Calu3 (cell line): ENCODE measurements at places on chromosomes 4 and X. TPM values are rescaled to one million over a fixed set of nuclear protein-coding genes. Genes with fewer than 3 reads are reported as not detected.

DNA sequence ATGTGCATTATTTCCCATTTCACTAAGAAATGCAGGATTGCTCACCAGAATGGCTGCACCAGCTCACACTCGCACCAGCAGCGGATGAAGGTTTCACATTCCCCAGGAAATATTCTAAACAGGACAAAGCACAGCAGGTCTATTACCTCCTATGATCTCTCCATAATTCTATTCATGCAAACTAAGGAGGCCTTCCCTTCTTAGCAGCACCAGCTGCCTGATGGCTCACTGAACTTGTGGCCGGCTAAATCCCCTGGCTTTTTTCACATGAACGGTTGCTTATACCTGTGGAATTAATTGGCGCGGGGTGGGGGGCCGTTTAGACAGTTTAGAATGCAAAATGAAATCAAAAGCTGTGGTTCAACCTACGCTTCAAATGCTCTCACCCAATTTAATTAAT is 73.5 kb upstream of the SRD5A3 start:
- DNase-seq: no peak

- peak; percentile 35 for DNase-seq
Measured at GRCh38 chr4:94892051-94892450, 134.3 kb downstream of the BMPR1B start.

GRCh38 chr4:6767748-6768538 is 14.6 kb upstream of the KIAA0232 start:
- no peak for DNase-seq

DNA sequence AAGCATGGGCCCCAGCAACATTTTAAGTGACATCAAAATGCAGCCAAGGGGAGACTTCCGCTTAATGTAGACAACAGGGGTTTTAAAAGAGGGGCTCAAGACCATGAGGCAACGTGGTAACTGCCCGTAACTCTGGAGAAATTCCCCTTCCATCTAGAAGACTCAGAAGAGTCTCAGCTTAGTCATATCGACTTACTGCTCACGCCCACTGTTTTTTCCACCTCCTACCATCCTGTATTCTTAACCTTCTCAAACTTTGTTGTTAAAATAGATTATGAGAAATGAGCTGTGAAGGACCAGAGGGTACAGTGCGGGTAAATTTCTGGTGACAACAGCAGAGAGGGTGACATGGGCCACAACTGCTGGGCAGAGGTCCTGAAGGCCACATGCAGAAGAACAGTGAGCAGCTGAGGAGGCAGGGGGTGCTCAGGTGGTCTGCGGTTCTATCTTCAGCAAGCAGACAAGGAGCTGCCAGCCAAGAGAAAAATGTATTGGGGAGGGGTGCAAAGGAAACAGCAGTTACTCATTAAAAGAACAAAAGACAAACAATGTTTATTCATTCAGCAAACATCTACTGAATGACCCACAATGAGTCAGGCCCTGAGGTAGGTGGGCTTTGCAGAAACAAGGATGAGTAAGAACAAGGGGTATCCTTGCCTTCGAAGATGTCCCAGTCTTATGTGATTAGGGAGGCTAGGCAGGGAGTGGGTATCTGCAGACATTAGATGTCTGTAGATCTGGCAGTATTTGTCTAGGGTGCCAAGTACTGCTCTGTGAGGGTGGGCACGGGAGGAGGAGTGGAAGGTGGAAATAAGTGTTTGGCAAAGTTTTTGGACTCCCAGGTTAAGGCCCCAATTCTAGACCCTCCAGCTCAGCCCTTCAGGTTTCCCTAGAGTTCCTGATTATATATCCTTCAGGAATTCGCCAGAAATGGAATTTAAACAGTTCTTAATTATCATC is 175.3 kb downstream of the TSPAN5 start:
- DNase-seq: no peak

- no peak for DNase-seq
Measured at GRCh38 chrX:38701073-38701472, 100.2 kb upstream of the MID1IP1 start.

GRCh38 chrX:153527208-153527607 is 9.8 kb downstream of the ATP2B3 start:
- no peak for DNase-seq

GRCh38 chrX:319579-320125 is 1.1 kb upstream of the GTPBP6 start:
- DNase-seq: no peak

DNA sequence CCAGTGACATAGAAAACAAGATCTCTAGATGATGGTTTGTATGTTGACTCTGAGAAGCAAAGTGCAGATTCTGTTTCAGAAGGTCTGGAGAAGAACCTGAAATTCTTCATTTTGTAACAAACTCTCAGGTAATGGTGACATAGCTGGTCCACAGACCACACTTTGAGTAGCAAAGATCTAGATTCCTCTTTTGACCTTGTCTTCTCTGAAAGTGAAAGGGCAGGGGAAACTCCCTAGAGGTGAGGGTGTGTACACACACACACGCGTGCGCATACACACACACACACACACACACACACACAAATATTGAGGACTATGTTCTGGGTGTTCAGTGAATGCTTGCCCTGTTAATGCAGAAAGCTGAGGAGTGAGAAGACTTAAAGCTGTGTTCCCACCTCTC is 110.1 kb downstream of the NHSL2 start:
- DNase-seq: no peak

DNA sequence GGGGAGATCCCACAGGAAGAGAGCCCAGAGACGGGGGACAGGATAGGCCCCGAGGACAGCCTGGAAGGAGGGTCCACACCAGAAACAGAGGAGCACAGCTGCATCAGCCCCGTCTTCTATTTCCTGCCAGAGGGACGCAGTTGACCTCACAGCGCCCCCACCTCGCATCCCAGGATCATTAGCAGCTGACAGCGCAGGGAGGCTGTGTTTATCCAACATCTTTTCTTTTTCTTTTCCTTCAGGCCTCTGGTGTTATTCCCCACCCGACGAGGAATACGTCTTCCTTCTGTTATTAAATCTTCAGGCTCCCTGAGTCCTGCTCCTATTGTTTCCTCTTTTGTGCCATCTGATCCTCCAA is 75.4 kb downstream of the DCHS2 start:
- peak; percentile 3 for DNase-seq

DNA sequence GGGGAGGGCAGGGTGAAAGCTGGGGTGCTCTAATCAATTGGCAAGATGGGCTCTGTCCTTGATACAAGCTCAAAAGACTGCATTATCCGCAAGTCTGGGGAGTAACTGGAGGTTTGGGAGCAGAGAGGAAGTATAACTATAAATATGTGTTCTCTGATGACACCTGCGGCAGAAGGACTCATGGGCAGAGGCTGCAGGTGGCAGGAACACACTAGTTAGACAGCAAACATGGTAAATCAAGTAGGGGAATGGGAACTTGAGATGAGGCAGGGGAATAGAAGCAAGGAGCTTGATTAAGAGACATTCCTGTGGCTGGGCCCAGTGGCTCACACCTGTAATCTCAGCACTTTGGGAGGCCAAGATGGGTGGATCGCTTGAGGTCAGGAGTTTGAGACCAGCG is 30.3 kb downstream of the SH3KBP1 start:
- DNase-seq: no peak

DNA sequence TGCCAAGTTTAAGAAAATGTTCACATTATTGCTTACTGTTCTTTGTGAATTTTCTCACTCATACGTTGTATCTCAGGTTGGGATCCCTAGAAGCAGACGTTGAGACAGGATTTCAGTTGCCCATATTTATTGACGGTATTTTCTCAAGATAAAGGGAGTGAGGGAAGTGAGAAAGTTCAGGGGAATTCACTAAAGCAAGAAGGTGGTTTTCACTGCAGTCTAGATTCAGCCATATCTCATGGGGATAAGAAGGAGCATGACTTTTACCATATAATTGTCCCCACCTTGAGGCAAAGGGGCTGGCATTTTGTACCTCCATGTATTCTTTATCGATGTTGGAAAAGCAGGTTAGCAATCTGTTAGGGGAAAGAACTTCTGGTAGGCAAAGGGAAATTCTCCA is 543.0 kb downstream of the CCSER1 start:
- DNase-seq: no peak

GRCh38 chrX:103823591-103823990 is 8.5 kb downstream of the RAB9B start:
- DNase-seq: no peak

GRCh38 chrX:85111347-85111746 is 107.7 kb downstream of the APOOL start:
- no peak for DNase-seq

- no peak for DNase-seq
Measured at GRCh38 chr4:55498051-55498450, 48.7 kb downstream of the CLOCK start.

GRCh38 chr4:77911091-77911490 is 48.5 kb downstream of the MRPL1 start:
- DNase-seq: no peak

The POF1B gene
- 24.1 and 32.5 TPM in 2 replicates for total RNA-seq

The ARMCX4 gene
- 1.5 and 1.8 TPM in 2 replicates for total RNA-seq

The NWD2 gene
- total RNA-seq: 1.4 TPM in 2 replicates

The LIN54 gene
- total RNA-seq: 16.3 and 16.4 TPM in 2 replicates

The HTN1 gene
- not detected in 2 replicates for total RNA-seq

The DOK7 gene
- total RNA-seq: 2.7 and 3.3 TPM in 2 replicates
